Type B pancreatic cell (in vitro differentiated cells): ENCODE measurements at places on chromosomes 6 and 20.

DNA sequence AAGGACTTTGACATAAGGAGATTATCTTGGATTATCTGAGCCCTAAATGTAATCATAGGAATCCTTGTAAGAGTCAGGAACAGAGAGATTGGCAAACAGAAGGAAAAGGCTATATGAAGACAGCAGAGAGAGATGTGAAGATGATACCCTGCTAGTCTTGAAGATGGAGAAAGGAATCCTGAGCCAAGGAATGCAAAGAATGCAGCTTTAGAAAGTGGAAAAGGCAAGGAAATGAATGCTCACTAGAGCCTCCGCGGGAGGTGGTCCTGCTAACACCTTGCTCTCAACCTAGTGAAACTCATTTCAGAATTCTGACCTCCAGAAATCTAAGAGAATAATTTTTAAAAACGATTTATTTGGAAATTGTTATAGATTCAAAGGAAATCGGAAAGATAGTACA lies 117.1 kb downstream of the TBXT start:
- DNase-seq: no peak

GRCh38 chr6:15531973-15532372 lies 130.9 kb downstream of the DTNBP1 start:
- DNase-seq: no peak

- no peak for DNase-seq
Observed at GRCh38 chr6:97068211-97068610, 143.7 kb downstream of the KLHL32 start.

DNA sequence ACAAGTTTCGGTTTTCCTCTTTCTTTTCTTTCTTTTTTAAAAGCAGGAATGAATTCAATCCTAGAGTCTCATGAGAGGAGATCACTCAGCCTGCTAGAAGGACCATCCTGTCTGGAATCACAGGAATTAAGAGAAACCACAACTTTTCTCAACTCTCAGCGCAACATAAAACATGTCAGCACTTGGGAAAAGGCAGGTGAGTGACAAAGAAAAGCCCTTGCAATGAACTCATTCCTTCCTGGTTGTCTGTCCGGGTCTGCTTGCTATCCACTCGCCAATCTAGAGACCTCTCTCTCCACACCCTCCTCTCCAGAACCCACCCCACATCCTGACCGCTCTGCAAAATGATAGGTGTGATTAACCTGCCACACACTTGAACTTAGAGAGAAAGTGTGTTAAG lies 253.8 kb downstream of the LY86 start:
- DNase-seq: no peak

GRCh38 chr6:25553502-25553901 lies 98.5 kb upstream of the SCGN start:
- DNase-seq: no peak

- no peak for DNase-seq
Observed at GRCh38 chr6:117143647-117144046, 121.7 kb upstream of the VGLL2 start.

- DNase-seq: peak; percentile 47
Observed at GRCh38 chr20:58021481-58021880, 207.0 kb downstream of the ANKRD60 start.

- DNase-seq: no peak
Observed at GRCh38 chr6:142398353-142398752, 96.5 kb downstream of the ADGRG6 start.

DNA sequence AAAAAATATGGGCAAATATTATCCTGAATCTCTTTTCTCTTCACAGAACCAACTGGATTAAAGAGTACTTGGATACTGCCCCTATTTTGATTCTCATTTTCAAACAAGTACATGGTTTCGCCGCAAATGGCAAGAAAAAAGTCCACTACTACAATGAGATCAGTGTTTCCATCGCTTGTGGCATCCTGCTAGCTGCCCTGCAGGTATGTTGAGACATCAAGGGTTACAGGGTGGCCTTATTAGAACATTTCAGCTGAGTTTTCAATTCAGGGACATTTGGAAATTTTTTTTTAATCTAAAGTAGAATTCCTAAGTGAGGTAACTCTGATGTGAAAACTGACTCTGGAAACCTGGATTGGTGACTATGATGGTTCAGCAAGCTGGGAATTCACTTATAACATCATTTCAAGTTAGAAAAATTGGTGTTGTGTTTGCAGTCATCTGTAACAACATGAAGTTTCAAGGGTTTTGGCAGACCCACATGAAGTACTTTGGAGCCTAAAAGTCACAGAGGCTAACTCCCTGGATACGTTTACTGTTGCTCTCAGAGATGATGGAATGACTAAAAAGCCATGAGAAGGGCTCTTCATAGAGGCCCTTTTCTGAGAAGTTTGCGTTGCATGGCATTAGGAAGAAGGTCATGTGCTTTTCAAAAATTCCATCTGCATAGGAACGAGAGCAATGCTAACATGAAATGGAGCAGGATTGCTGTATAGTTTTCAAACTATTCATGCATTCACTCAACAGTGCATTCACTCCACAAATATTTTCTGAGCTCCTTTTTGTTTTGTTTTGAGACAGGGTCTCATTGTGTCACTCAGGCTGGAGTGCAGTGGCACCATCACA lies 25.5 kb downstream of the IYD start:
- DNase-seq: no peak

DNA sequence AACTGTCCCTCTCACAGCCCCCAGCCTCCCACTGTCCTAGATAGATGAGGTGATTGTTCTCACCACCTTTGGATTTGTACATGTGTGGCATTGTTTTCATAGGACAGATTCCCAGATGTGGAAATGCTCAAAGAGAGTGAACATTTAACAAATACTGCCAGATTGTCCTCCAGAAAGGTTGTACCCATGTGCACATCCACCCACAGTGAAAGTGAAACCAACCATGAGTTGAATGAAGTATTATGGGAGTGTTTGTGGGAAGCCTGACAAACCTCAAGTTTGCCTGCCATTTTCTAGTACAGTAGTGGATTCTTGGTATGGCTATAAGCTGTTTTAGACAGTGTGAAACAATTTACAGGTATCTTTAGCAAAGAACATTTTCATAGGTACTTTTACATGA lies 42.7 kb downstream of the ANKRD6 start:
- DNase-seq: no peak

DNA sequence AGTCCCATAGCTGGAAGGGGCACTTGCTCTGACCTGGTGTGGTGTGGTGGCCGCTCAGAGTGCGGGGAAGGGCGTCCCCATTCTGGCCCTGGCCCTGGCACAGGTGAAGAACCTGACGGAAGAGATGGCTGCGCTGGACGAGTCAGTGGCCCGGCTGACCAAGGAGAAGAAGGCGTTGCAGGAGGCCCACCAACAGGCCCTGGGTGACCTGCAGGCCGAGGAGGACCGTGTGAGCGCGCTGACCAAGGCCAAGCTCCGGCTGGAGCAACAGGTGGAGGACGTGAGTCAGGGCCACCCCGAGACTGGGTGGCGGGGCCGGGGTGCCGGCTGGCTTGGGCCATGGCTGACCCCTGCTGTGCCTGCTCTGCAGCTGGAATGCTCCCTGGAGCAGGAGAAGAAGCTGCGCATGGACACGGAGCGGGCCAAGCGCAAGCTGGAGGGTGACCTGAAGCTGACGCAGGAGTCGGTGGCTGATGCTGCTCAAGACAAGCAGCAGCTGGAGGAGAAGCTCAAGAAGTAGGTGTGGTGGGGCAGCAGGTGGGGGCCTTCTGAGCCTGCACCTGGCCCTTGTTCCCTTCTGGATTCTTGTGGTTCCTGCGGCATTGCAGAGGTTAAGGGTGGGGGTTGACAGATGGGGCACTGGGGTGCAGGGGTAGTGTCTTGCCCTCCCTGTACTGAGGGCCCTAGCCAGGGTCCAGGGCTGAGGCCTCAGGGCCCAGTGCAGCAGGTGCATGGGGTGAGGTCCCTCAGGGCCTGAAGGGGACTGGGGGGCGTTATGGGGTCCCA lies 40.8 kb downstream of the MYH7B start:
- DNase-seq: no peak

GRCh38 chr6:168407842-168408241 lies 33.1 kb upstream of the SMOC2 start:
- DNase-seq: no peak
